ENCODE measurements at places on chromosomes 11 and 22. TPM values are rescaled to one million over a fixed set of nuclear protein-coding genes. Genes with fewer than 3 reads are reported as not detected.

PRRG4 gene
- total RNA-seq: 21.7 TPM

RAB39A gene
- 0.87 TPM for total RNA-seq

CCDC81 gene
- 1.2 TPM for total RNA-seq

FREY1 gene
- total RNA-seq: 2.8 TPM

ADAMTS8 gene
- 1.7 TPM for total RNA-seq

C11orf52 gene
- 13.2 TPM for total RNA-seq

RAB3IL1 gene
- 3.5 TPM for total RNA-seq

SLC22A8 gene
- total RNA-seq: not detected

DGAT2 gene
- total RNA-seq: 24.6 TPM

RBMXL2 gene
- 12.0 TPM for total RNA-seq

SESN3 gene
- 33.8 TPM for total RNA-seq

DNA sequence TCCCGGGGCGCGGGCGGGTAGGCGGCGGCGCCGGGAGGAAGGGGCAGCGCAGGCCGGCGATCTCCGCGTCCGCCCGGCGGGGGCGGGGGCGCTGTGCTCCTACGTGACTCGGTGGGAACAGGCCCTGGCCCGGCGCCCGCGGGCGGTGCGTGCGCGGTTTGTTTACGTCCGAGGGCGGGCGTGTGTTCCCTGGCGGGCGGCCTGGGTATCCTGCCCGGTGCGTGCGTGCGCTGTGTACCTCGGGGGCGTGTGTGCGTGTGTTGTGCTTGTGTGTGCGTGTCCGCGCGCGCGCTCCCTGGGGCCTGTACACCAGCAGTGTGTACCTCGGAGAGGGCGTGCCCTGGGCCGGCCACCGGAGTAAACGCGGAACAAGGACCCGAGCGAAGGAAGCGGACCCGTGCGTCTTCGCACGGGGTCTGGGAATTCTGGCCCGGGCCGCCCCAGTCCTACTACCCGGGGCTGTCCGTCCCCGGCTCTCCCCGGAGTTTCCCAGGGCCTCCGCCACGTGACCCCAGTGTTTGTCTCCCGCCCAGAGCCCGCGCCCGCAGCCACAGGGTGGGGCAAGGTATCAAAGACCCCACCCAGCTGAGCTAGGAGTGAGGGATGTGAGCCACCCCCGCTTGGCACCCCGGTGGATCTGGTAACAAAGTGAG lies 769 bp downstream of the MAFF start:
- DNase-seq: peak; percentile 93

- DNase-seq: no peak
Observed at GRCh38 chr22:17120711-17121232, 388 bp downstream of the TMEM121B start.

DNA sequence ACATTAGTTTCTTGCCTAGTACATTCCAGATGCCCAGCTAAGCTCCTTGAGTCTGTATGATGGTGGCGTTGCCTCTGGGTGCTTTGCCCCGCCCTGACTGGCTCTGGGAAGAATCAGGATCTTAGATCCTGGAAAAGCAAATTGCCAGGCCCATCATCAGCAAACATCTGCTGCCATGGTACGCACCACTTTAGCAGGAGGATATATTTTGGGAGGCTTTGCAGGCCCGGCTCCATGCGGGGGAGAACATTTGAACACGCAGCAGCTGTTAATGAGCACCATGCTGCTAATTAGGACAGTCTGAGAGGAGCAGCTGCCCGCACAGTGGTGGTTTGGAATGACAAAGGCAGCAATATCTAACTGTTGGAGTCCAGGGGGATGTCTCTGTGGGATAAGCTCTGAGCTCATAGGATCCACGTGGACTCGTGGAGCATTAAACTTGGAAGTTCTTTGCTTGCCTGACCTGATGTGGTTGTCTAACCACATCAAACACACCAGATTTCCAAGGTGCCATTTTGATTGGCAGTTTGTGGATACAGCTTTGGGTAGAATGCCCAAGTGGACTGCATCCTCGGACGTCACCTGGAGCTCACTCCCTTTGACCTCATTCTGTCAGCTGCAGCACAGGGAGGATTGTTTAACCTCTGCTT lies 217.0 kb upstream of the ZBED5 start:
- no peak for DNase-seq

GRCh38 chr22:41193829-41194228 lies 11.3 kb upstream of the L3MBTL2 start:
- no peak for DNase-seq

- peak; percentile 35 for DNase-seq
Observed at GRCh38 chr11:113773092-113773415, 438 bp downstream of the ZW10 start.

DNA sequence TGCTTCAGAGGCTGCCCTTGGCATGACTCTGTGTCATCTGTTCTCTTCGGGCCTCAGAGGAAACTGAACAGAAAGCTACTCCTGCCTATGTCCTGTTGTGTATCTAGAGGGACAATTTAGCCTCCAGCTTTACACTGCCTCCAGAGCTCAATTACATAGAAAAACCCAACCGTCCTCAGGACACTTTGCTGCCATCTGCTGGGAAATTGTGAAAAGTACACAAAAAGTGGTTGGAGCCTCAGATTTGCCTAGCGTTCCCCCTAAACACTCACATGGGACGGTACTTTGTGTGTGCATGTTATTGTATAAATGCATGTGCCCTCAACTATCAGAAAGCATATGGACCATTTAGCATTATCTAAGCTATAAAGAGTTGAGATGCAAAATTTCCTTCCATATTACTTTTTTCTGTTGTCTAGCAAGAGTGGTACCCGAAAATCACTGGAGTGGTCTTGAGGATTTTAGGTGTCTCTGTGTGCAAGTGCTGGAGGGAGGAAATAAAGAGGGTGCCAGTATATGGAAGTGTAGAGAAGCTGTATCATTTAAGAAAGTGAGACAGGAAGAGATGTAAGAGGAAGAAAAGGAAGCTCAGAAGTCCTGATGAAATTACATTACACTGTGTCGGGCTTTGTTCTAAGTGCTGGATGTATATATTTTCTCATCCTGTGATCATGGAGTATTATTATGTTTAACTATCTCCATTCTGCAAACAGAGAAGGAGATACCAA lies 8.7 kb upstream of the MS4A4E start:
- DNase-seq: no peak

DNA sequence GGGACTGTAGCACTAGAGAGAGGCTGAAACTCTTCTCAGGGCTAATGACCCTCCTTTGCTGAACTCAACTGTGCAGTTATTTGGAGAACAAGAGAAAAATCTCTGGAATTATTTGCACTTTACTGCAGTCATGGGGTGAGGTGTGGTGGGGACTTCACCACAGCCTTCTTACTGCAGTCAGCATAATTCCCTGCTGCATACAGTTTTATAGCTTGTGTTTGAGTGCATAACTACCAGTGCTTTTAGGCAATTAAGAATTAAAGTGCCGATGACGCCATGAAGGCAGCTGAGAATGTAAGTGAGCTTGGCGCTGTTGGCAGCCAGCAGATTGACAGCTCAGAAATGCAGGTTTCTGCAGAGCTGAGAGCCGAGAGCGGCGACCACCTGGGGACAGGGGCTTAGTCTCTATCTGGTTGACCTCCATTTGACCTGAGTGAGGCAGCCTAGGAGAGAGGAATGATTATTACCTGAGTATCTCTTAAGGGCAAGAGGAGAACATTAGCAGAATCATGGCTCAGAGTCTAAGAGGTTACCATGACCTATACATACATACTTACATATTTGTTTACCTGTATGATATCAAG lies 830.0 kb downstream of the NTM start:
- DNase-seq: no peak

DNA sequence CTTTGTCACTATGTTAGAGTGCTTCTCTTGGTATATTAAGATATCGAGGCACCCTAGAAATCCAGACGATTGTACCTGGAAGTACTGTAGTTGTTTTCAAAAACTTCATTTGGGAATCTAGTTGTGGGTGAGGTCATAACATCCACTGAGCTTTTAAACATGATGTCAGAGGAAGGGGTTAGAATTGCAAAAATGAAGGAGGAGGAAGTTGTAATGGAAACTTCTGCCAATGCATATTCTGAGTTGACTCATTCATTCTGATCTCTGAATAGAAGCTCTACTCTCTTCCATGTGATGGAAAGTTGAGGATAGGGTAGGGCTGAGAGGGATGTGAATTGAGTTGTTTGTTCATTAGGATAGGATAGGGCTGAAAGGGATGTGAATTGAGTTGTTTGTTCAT lies 7.7 kb downstream of the CD44 start:
- no peak for DNase-seq

GRCh38 chr22:33919391-33920196 lies 682 bp downstream of the LARGE1 start:
- peak; percentile 52 for DNase-seq

DNA sequence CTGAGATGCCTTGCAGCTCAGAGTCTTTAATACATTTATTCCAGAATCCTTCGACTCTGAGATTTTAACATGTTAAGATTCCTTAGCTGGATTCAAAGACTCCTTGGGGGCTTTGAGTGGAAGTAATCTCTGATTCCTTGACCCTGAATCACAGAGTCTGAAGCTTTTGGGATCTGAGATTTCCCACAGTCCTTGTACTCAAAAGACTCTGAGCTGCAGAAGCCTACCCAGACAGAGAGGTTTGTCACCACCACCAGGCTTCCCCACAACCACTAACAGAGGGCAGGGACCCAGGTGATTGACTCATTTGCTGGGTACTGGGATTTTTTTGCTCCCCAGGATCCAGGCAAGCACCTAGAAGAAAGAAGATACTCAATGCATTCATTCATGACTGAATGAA lies 1.4 kb upstream of the SERPINH1 start:
- no peak for DNase-seq

DNA sequence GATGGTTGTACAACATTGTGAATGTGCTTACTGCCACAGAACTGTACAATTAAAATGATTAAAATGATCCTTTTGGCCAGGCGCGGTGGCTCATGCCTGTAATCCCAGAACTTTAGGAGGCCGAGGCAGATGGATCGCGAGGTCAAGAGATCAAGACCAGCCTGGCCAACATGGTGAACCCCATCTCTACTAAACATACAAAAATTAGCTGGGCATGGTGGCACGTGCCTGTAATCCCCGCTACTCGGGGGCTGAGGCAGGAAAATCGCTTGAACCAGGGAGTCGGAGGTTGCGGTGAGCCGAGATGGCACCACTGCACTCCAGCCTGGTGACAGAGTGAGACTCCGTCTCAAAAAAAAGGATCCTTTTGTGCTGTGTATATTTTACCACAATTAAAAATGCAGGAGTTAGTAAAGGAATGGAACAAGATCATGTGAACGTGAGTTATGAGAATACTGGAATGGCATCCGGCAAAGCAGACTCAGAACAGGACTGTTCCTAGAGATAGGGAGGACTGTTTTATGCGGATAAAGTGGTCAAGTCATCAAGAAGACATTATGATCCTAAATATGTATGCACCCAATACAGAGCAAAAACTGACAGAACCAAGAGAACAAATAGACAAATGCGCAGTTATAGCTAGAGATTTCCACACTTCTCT lies 58.0 kb upstream of the CLDN5 start:
- DNase-seq: no peak

GRCh38 chr11:110909336-110909735 lies 197.1 kb upstream of the ARHGAP20 start:
- no peak for DNase-seq

GRCh38 chr11:36499315-36499714 lies 10.8 kb downstream of the TRAF6 start:
- DNase-seq: no peak

GRCh38 chr22:49668402-49668801 lies 159.3 kb downstream of the BRD1 start:
- no peak for DNase-seq

DNA sequence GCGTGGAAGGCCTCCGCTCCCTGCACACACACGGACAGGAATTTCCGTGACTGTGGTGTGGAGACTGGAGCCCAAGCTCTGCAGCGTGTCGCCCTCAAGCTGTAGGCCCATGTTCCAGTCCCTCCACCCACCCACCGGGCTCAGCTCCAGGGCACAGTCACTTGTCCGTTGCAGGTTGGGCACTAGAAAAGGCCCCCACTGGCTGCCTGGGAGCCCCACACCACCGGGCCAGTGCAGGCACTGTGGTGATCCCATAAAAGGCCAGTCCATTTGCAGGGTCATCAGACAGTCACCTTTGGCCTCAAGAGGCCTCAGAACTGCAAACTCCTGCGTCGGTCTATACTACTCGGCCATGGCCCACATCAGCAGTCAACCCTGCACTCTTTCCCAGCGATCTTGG lies 16.3 kb downstream of the RAB36 start:
- no peak for DNase-seq

DNA sequence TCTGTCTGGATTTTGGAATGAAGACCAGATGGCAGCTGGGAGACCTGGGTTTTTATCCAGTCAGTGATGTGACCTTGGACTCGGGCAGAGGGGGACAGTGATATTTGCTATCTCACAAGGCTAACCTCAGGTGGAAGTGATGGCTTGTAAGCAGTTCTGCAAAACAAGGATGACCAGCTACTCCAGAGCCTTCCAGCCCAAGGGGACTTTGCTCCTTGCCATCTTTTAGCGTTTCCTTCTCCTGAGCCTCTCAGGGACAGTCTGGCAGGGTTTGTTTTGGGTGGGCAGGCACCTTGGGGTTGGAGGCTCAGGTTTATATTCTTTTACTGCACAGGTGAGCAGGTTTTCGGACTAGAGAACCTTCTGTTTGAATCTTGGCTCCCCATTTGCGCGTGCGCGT lies 9.5 kb upstream of the OSBP2 start:
- DNase-seq: no peak

DNA sequence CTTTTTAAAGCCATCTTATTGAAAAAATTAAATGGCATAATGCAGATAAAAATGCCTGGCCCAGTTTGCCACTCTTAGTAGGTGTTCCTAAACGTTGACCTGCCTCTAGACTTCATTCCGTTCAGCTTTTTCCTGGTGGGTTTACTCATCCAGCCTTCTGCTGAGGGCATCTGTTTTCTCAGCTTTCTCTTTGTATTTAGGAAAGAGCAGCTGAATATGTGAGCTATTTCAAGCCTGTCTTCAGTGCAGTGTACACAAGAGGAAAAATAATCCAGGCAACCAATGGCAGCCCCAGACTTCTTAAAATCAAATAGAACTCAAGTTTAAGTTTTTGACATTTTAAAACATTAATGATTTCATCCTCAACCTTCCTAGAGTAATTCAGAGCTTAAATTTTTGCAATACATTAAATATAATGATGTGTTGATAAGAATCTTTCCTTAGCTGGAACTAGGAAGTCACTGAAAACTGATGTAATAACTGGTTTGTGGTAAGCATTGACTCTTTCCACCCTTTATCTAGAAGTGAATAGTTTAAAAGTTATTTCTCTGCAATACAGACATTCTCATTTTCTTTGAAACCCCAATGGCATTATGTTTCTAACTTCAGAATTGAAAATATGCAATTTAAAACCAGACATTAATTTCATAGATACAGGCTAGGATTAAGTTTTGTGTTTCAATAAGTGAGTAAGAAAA lies 165.4 kb downstream of the AASDHPPT start:
- DNase-seq: no peak

GRCh38 chr22:24996420-24996952 lies 44.0 kb downstream of the KIAA1671 start:
- DNase-seq: peak; percentile 33

DNA sequence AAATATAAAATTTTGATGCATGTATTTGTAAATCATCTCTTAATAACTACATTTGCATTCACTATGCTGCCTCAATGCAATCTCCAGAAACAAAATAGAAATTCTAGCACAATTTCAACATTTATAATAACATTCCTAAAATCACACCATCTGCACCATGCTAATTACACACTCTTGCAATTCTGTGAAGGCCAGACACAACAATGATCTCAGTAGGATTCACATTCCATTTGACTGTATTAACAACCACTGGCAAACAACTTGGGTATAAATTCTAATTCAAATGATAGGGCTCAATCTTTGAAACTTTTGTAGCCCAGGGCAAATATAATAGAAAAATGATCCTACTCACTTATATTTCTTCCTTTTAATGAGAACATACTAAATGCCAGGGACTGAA lies 25.9 kb downstream of the RAB6A start:
- DNase-seq: no peak
